ENCODE measurements at places on chromosomes 2 and 18.

GRCh38 chr2:65487404-65487803 lies 55.0 kb upstream of the SPRED2 start:
- DNase-seq = no peak

GRCh38 chr18:62637807-62638687 lies 77.3 kb upstream of the PHLPP1 start:
- DNase-seq = peak; percentile 14

GRCh38 chr2:66885775-66886383 lies 451.0 kb downstream of the MEIS1 start:
- DNase-seq = no peak

DNA sequence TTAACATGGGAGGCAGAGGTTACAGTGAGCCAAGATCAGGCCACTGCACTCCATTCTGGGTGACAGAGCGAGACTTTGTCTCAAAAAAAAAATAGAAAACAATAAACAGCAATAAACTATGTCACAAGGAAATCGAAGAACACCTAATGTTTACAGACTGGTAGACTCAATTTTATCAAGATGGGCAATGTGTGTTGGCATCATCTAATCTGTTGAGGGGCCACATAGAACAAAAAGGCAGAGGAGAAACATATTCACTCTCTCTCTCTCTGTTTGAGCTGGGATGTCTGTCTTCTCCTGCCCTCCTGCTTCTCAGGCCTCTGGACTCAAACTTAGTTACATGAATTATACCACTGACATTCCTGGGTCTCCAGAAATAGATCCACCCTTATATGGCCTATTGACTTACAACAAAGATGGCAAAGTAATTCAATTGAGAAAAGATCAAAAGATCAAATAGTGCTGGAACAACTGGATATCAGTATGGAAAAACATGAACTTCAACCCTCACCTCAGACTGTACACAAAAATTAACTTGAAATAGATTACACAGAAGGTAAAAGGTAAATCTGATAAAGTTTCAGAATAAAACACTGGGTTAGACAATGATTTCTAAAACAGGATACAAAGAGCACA lies 703.8 kb upstream of the CRIM1 start:
- DNase-seq = no peak

GRCh38 chr2:13597176-13597575 lies 880.4 kb downstream of the TRIB2 start:
- DNase-seq = no peak

- DNase-seq = peak; percentile 63
Observed at GRCh38 chr2:172101821-172102390, 794 bp downstream of the DLX2 start.

GRCh38 chr2:20183373-20183772 lies 41.6 kb downstream of the SDC1 start:
- DNase-seq = no peak

- no peak for DNase-seq
Observed at GRCh38 chr2:127721978-127722355, 20.7 kb downstream of the SFT2D3 start.

- DNase-seq = no peak
Observed at GRCh38 chr2:66433695-66433944, 1.3 kb upstream of the MEIS1 start.

GRCh38 chr2:127874378-127875269 lies 11.1 kb downstream of the AMMECR1L start:
- DNase-seq = no peak

GRCh38 chr2:227386630-227387029 lies 1.1 kb downstream of the SCYGR1 start:
- no peak for DNase-seq

- peak; percentile 28 for DNase-seq
Observed at GRCh38 chr2:157221394-157221988, 36.0 kb upstream of the GALNT5 start.

- peak; percentile 62 for DNase-seq
Observed at GRCh38 chr2:12931186-12931844, 214.6 kb downstream of the TRIB2 start.

- no peak for DNase-seq
Observed at GRCh38 chr2:221243771-221244170, 328.3 kb downstream of the EPHA4 start.

DNA sequence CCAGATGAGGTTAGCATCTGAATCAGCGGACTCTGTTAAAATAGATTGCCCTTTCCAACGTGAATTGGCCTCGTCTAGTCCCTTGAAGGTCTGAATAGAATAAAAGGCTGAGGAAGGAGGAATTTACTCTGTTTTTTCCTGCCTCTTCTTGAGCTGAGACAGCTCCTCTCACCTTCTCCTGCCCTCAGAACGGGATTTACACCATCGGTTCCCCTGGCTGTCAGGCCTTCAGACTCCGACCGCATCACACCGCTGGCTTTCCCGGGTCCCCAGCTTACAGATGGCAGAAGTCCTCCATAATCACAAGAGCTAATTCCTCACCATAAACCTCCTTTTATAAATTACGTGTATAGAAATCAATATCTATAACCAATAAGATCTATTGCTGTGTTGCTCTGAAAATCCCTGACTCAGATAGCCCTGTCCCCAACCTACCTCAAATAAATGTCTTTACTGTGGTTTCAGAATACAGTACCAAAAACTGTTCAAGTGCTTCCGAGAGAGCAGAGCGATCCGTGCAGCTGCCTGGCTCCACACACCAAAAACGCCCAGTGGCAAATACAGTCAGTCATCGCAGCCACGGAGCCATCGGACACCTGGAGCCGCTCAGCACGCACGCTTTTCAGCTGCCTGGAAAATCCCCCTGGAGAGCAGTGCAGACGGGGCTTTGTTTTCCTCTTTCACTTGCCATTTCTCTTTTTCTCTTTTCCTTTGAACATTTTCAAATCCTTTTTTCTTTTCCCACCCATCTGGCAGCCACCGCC lies 196.9 kb downstream of the NRP2 start:
- peak; percentile 77 for DNase-seq

- DNase-seq = no peak
Observed at GRCh38 chr18:3305354-3305762, 43.4 kb downstream of the MYL12B start.

GRCh38 chr18:69995774-69996173 lies 48.1 kb upstream of the CD226 start:
- DNase-seq = no peak

DNA sequence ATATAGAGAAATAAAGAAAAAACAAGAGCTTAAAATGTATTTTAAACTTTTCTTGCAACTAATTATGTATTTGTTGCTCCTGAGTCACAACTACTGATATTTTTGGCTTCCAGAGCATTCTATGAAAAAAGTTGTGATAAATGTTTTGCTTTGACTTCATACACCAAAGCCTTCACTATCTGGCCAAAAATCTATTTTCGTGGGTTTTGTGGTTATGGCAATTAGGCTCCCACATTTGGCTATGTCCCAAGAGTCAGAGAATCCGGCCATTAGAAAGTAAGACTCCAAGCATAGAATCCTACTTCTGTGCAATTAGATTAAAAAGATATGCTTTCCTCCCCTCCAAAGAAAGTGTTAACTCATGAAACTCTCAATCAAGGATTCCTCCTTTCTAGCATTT lies 1456.1 kb upstream of the ACVR2A start:
- DNase-seq = no peak

Measured in NCI-H524 (cell line).